Natural killer cell (primary cell): ENCODE measurements at places on chromosomes 12 and 14. TPM values are rescaled to one million over a fixed set of nuclear protein-coding genes. Genes with fewer than 3 reads are reported as not detected.

DNA sequence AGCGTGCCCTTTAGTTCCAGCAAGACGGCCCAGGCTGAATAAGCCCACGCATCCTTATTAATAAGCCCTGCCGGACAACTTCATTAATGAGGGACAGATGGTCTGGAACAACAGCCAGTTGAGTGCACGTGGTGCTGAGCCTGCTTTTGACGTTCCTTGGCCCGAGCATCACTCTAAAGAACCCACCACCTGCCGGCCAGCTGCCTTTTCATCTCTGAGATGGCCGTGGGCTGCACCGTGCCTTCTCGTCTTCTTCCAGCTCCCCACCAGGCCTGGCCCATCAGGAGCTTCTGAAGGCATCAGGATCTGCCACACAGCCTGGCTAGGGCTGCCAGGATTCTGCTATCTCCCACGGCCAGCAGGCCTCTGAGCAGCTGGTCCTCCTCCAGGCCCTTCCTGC is 80.0 kb downstream of the AACS start:
- H3K4me3 ChIP-seq, result no peak overlapping the region
- DNase-seq, result no peak
- H3K4me1 ChIP-seq, result no peaks in the 10 kb centered on the region
- no peak overlapping the region for H3K27ac ChIP-seq
- H3K27me3 ChIP-seq, result no peaks in the 10 kb centered on the region

DNA sequence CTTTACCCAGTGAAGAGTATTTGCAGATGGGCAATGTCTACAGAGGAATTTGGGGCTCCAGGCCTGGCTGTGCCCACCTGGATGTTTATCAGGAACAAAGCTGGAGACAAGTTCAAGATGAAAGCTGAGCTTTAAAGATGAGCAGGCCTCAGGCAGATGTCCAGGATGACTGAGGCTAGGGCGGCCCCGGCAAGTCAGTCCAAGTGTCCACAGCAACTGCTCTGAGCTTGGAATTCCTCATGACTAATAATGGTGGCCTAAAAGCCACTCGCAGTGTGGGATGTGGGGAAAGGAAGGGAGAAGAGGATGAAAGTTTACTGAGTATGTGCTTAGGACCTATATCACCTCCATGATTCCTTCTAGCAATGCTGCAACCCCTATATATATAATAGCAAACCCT is 128.2 kb upstream of the NOS1 start:
- DNase-seq, result no peak
- H3K36me3 ChIP-seq, result no peaks in the 10 kb centered on the region
- H3K27ac ChIP-seq, result no peak overlapping the region
- no peaks in the 10 kb centered on the region for H3K27me3 ChIP-seq
- H3K4me3 ChIP-seq, result no peak overlapping the region

Gene MIPOL1
- not detected for total RNA-seq

Gene PTPRR
- total RNA-seq, result 0.91 TPM

Gene ANKS1B
- not detected for total RNA-seq

Gene CNTN1
- total RNA-seq, result not detected

Gene CLEC6A
- total RNA-seq, result not detected
